Thymus (tissue), 14 donors: ENCODE measurements at places on chromosomes 12 and 14. TPM values are rescaled to one million over a fixed set of nuclear protein-coding genes. Genes with fewer than 3 reads are reported as not detected.
A peak's percentile ranks its signal among the peaks of the same experiment; 100 is the strongest.

DNA sequence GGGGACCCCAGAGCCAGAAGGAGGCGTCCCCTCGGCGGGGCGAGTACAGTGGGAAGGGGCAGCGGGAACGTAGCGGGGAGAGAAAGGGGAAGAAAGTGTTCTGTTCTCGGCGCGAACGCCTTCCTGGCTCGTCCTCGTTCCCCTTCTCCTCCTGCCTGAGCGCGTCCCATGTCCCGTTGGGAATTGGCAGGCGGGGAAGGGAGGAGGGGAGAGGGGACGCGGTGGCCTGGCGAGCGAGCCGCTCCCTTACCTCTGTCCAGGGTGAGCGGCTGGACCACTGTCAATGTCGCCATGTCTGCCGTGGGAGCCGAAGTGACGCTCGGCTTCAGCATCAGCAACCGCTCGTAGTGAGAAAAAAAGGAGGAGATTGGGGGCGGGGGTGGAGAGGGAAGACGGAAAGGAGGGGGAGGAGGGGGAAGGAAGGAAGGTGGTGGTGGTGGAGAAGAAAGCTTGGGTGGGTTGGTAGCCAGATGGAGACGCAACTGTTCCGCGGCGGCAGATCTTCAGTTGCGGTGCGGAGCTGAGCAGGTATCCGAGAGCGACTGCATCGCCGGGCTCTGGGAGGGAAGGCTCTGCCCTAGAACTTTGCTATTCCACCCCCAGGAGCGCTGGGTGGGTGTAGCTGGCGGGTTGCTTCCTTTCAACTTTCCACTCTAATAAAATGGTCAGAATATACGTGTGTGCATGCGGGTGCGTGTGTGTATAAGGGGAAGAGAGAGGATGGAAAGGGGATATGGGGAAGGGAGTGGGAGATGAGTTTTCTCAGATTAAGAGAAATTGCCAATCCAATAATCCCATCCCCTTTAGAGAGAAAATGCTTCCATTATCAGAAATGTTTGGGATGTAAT, at the start of gene LIN7A:
TSS of gene LIN7A (minus strand) at position 544 of the 848 bp plus-strand sequence. CDS start at position 332, 212 bp downstream.
- H3K27ac ChIP-seq: no peak within 1 kb of the TSS
- H3K36me3 ChIP-seq: no peaks in the 10 kb centered on the region
- no peak for DNase-seq
- peak within 1 kb of the TSS; percentile 28 for H3K4me3 ChIP-seq

GRCh38 chr14:88352698-88353097, 29.6 kb upstream of the KCNK10 start:
- no peaks in the 10 kb centered on the region for H3K4me1 ChIP-seq
- H3K27me3 ChIP-seq: no peaks in the 10 kb centered on the region
- no peak overlapping the region for H3K27ac ChIP-seq
- no peak overlapping the region for H3K4me3 ChIP-seq

GRCh38 chr14:51317373-51317772, 77.3 kb downstream of the TMX1 start:
- H3K27me3 ChIP-seq: no peaks in the 10 kb centered on the region
- H3K4me1 ChIP-seq: no peaks in the 10 kb centered on the region
- no peak overlapping the region for H3K27ac ChIP-seq
- DNase-seq: no peak
- no peaks in the 10 kb centered on the region for H3K36me3 ChIP-seq

CEBPE gene
- total RNA-seq: 2.5 TPM

GRCh38 chr14:36716614-36717184, 55.0 kb downstream of the PAX9 start:
- H3K4me3 ChIP-seq: no peak overlapping the region
- no peaks in the 10 kb centered on the region for H3K36me3 ChIP-seq
- DNase-seq: no peak
- no peaks in the 10 kb centered on the region for H3K4me1 ChIP-seq
- H3K27ac ChIP-seq: no peak overlapping the region

GIT2 gene
- total RNA-seq: 41.9 TPM

- H3K4me3 ChIP-seq: no peak overlapping the region
- H3K4me1 ChIP-seq: no peaks in the 10 kb centered on the region
- DNase-seq: no peak
- H3K27ac ChIP-seq: no peak overlapping the region
- no peaks in the 10 kb centered on the region for H3K27me3 ChIP-seq
These were observed 709 bp downstream of the HAL start for GRCh38 chr12:95995238-95996031.

DNA sequence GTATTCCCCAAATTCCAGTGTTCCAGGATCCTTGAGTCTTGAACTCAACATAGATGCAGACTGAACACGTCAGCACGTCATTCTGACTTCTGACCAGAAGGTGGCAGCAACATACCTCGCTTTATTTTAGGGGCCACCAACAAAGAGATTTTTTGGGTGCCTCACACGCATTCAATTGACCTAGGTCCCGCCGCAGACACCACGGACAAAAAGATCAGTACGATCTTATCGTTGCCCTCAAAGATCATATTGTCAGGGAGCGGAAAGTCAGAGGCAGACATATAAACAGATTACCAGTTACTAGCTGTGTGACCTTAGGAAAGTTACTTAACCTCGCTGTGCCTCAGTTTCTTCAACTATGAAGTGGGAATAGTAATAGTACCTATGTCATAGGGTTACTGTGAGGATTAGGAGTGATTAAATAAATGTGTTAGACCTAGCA, 6.5 kb upstream of the PRPH start:
- H3K36me3 ChIP-seq: no peaks in the 10 kb centered on the region
- no peak for DNase-seq
- no peaks in the 10 kb centered on the region for H3K4me1 ChIP-seq

ZFHX2 gene
- 0.24 TPM for total RNA-seq

EML5 gene
- total RNA-seq: 1.2 TPM

DNA sequence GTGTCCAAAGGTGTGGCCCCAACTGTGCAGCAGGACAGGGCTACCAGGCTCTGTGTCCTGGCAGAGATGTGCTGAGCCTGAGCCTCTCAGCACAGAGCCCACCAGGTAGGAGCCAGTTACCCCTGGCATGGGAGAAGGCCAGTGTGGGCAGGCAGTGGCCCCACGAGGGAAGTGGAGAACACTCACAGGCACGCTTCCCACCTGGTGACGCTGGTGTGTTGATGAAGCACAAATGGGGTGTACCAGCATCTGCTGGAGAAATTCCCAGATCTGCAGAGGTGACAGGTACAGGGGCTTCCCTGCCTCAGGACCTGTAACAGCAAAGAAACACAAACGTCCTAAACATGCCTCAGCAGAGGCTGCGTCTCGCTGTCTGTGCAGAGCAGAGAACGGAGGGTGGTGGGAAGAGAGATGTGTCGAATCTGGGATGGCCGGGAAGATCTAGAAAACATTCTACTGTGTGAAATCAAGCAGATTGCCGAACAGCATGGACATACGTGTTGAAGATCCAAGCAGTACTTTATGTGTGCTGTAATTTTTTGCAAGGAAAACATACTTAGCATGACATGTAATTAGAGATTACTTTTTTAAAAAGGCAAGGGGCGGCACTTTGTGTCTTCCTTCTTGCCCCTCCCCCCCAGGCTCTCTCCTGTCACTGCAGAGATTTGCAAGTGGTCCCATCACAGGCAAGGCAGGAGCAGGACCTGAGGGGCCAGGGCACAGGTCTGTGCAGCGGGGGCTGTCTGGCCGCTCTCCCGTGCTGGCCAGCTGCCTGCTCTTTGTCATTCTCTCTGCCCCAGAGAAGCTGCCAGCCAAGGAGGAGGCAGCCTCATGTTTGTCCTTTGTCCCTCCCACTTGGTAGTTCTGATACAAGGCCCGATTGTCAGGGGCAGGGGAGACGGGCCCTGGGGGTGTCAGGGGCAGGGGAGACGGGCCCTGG, 17.3 kb downstream of the HIP1R start:
- no peaks in the 10 kb centered on the region for H3K27me3 ChIP-seq
- no peak overlapping the region for H3K4me3 ChIP-seq
- peaks cover 62% of the 10 kb centered on the region for H3K36me3 ChIP-seq
- no peak overlapping the region for H3K27ac ChIP-seq
- DNase-seq: no peak

INHBC gene
- total RNA-seq: not detected

DNA sequence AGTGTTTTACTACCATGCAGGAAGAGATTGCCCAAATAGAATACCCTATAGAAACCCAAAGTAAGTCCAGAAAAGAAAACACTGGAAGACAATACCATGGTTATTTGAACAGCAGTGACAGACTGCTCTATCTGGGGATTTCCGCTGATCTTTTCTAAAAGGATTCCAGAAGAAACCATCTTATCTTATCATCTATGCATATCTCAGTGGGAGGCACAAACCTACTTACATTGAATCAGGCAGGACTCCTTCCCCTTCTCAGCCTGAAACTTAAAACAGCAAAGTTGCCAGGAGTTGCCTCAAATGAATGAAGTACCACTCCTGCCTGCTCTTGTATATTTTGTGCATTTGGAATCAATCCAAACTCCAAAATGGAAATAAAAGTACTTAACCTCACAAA, 56.7 kb upstream of the NR2C1 start:
- no peak overlapping the region for H3K4me3 ChIP-seq
- H3K4me1 ChIP-seq: no peaks in the 10 kb centered on the region
- H3K36me3 ChIP-seq: peaks cover 4% of the 10 kb centered on the region
- no peak overlapping the region for H3K27ac ChIP-seq
- no peak for DNase-seq

ADCY4 gene
- 1.9 TPM for total RNA-seq

- no peak overlapping the region for H3K27ac ChIP-seq
- H3K36me3 ChIP-seq: peaks cover 55% of the 10 kb centered on the region
- H3K4me1 ChIP-seq: peaks cover 6% of the 10 kb centered on the region
- H3K4me3 ChIP-seq: no peak overlapping the region
These were observed 5.6 kb downstream of the NFYB start for GRCh38 chr12:104132351-104132956.

CCDC60 gene
- total RNA-seq: 0.52 TPM

GAPDH gene
- 3,026 TPM for total RNA-seq

- peak overlapping the region; percentile 46 for H3K4me3 ChIP-seq
- H3K4me1 ChIP-seq: peaks cover 12% of the 10 kb centered on the region
- peak; percentile 57 for DNase-seq
- no peaks in the 10 kb centered on the region for H3K36me3 ChIP-seq
- no peak overlapping the region for H3K27ac ChIP-seq
These were observed 771 bp upstream of the AVPR1A start for GRCh38 chr12:63151623-63152320.

GRCh38 chr14:55684956-55685584, 105.1 kb downstream of the KTN1 start:
- no peak overlapping the region for H3K4me3 ChIP-seq
- no peak overlapping the region for H3K27ac ChIP-seq
- H3K36me3 ChIP-seq: peaks cover 20% of the 10 kb centered on the region
- no peaks in the 10 kb centered on the region for H3K27me3 ChIP-seq

TPPP2 gene
- total RNA-seq: not detected

CDKL1 gene
- 3.3 TPM for total RNA-seq

RAN gene
- 1,047 TPM for total RNA-seq

ATXN3 gene
- total RNA-seq: 30.5 TPM

- H3K4me3 ChIP-seq: peak overlapping the region; percentile 67
- H3K36me3 ChIP-seq: peaks cover 4% of the 10 kb centered on the region
- H3K27ac ChIP-seq: peak overlapping the region; percentile 88
- peaks cover 39% of the 10 kb centered on the region for H3K4me1 ChIP-seq
- DNase-seq: peak; percentile 52
These were observed 1.0 kb upstream of the SOCS2 start for GRCh38 chr12:93571365-93571924.

TIGAR gene
- total RNA-seq: 9.7 TPM

DNA sequence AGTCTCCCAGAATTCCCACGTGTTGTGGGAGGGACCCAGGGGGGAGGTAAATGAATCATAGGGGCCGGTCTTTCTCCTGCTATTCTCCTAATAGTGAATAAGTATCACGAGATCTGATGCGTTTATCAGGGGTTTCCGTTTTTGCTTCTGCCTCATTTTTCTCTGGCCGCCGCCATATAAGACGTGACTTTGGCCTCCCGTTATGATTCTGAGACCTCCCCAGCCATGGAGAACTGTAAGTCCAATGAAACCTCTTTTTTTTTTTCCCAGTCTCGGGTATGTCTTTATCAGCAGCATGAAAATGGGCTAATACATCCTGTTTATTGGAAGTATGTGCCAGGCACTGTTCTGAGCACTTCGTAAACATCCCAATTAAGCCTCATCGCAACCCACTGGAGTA, 788 bp downstream of the KRT72 start:
- DNase-seq: no peak
- no peak overlapping the region for H3K27ac ChIP-seq
- peaks cover 6% of the 10 kb centered on the region for H3K4me1 ChIP-seq
- no peaks in the 10 kb centered on the region for H3K36me3 ChIP-seq
- no peak overlapping the region for H3K4me3 ChIP-seq

DNA sequence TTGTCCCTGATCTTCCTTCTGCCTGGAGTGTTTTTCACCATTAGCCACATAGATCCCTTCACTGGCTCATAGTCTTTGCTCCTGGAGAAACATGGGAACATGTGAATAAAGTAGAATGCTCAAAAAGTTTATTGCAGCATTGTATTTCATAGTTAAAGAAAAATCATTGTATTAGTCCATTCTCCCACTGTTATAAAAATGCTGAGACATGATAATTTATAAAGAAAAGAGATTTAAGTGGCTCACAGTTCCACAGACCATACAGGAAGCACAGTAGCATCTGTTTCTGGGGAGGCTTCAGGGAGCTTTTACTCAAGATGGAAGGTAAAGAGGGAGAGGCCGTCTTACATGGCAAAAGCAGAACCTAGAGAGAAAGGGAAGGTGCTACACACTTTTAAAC, 238.3 kb upstream of the OR4E1 start:
- H3K4me3 ChIP-seq: no peak overlapping the region
- no peaks in the 10 kb centered on the region for H3K27me3 ChIP-seq
- H3K27ac ChIP-seq: peak overlapping the region; percentile 43

DNA sequence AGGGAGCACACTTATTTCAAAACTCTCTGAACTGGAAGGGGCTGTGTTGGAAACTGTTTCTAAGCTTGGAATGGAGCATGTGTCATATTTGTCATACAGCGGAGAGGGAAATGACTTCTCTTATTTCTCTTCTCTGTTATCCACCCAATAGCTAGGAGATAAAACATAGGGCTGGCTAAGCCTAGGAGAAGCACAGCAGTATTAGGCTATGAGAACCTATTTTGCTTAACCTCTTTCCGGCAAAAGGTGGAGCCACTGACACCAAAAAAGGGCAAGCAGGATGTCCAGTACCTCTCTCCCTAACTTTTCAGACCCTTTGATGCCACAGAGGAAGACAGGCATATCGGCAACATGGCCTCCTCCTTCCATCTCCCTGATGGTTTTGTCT, 148.3 kb downstream of the CRADD start:
- peak overlapping the region; percentile 9 for H3K27ac ChIP-seq
- no peak for DNase-seq
- H3K36me3 ChIP-seq: no peaks in the 10 kb centered on the region
- no peaks in the 10 kb centered on the region for H3K27me3 ChIP-seq
- H3K4me3 ChIP-seq: no peak overlapping the region

DNA sequence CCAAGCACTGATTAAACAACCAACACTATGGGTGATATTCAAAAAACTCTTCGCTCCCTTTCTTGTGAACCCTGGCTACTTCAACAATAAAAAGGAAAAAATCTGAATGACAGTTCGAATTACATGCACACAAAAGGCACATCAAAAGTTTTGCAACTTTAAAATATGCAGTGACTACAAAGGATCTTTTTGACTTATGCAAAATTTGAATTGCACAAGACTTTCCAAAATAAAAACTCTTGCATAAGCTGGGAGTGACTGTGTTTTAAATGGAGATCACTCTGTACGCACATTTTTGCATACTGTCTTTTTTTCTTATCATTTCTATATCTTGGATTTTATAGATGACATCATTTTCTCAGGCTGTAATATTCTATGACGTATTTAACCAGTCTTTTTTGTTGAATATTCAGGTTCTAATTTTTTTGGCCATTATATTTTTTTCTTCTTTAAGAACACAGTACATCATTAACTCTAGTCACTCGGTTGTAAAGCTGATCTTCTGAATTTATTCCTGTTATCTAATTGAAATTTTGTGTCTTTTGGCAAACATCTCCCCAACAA, 667.6 kb upstream of the TBX3 start:
- H3K4me1 ChIP-seq: peaks cover 2% of the 10 kb centered on the region
- no peak overlapping the region for H3K27ac ChIP-seq
- H3K36me3 ChIP-seq: no peaks in the 10 kb centered on the region
- no peak overlapping the region for H3K4me3 ChIP-seq
- no peak for DNase-seq
- H3K27me3 ChIP-seq: no peaks in the 10 kb centered on the region
